NCI-H2227 treated with DMSO at 0.1 percent for 48 hours (cell line): ENCODE measurements at places on chromosomes 5 and 9.

GRCh38 chr5:141743866-141744272 lies 61.8 kb upstream of the ARAP3 start:
- DNase-seq, result peak; percentile 55

GRCh38 chr5:6544561-6544935 lies 88.3 kb downstream of the NSUN2 start:
- no peak for DNase-seq

GRCh38 chr5:5209089-5209488 lies 69.0 kb downstream of the ADAMTS16 start:
- DNase-seq, result no peak

DNA sequence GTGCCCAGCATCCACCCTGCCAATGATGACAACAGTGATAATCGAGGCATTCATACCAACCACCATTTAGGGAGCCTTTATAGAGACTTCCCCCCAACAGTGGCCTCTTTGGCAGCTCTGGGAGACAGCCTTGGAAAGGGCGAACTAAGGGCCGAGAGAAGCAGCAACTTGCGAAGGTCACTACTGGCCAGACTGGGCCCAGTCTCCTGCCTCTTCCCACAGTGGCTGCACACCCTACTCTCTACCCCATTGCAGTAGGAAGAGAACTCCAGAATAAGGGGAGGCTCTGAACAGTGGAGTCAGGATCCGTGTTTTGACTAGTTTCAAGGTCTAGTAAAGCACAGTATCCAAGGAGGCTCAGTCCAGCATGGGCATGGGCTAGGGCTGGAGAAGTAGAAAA lies 5.3 kb downstream of the LHX6 start:
- no peak for DNase-seq

DNA sequence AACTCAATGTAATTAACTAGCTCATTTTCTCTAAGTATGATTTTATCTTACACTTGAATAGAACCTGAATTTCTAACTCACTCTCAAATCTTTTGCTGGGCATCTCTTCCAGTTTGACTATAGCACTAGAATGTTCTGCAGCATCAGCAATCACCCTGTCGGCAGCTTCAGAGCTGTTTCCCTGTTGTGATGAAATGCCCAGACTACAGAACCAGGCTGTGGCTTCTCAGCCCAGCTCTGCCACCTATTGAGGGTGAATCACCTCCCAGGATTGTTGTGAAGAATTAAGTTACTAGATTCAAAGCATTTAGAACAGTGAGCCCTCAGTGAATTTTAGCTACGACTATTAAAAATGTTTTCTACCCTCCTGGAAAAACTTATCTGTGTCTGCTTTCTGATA lies 90.4 kb upstream of the ANKRD55 start:
- DNase-seq, result no peak

- DNase-seq, result no peak
These were observed 438.3 kb downstream of the TAF11L14 start for GRCh38 chr5:18072600-18072999.

- no peak for DNase-seq
These were observed 220.7 kb downstream of the FANCC start for GRCh38 chr9:95096807-95097206.

- DNase-seq, result no peak
These were observed 145.4 kb upstream of the SHB start for GRCh38 chr9:38214432-38214831.

GRCh38 chr9:93900436-93900819 lies 54.7 kb downstream of the BARX1 start:
- DNase-seq, result no peak

GRCh38 chr9:3746296-3747275 lies 220.8 kb upstream of the RFX3 start:
- DNase-seq, result no peak

- no peak for DNase-seq
These were observed at the start of gene FAXDC2 for GRCh38 chr5:154850255-154851062. Gene FAXDC2 (minus strand): TSS chr5:154850603. CDS start chr5:154838178, 12,425 bp downstream.

DNA sequence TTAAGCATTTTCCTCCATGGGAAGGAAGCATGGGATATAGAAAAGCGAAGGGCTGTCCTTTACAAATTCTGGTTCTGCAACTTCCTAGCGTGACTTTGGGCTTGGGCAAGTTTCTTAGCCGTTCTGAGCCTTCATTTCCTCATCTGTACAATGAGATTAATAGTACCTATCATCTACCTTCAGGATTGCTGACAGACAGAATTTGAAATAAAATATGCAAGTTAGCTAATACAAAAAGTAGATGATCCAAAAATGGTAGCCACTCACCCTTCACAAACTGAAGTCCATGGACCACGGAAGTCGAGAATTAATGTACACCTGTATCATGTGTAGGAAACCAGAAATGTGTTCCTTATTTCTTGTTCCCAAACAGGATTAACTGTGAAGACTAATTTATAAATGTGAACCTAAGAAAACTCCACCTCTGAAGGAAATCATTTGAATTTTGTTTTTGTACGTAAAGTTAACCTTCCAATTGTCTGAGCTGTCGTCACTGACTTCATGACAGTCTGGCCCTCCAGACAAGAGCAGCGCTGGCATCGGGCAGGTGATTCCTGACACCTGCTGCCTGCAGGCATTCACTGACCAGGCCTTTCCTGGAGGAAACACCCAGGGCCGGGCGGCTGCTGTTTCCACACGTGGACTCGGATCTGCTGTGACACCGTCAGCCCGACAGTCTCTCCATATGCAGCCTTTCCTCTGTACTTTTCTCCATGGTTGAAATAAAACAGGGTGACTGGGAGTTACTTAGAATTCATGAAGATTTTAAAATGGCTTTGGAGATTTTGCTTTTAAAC lies 63.4 kb downstream of the PSMB7 start:
- no peak for DNase-seq

GRCh38 chr9:114902786-114903524 lies 27.4 kb downstream of the TNFSF8 start:
- no peak for DNase-seq
